ENCODE measurements at places on chromosomes 2 and 18. TPM values are rescaled to one million over a fixed set of nuclear protein-coding genes. Genes with fewer than 3 reads are reported as not detected.

Gene TRIB2
- 51.3 TPM for total RNA-seq

DNA sequence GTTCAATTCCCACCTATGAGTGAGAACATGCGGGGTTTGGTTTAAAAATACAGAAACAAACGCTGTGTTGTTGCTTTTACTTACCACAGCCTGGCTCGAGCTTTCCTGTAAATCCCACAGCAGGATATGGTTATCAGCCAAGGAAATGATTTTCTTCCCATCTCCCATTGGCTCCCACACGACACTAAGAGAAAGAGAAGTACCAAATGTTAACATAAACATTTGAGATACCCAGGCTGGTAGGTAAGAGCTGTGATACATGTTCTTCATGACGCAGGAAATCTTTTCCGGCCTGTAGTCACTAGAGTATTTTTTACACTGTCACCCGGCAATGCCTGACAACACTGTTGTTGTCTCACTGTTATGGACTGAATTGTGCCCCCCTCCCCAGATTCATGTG lies 163.6 kb downstream of the EIPR1 start:
- no peak for DNase-seq

DNA sequence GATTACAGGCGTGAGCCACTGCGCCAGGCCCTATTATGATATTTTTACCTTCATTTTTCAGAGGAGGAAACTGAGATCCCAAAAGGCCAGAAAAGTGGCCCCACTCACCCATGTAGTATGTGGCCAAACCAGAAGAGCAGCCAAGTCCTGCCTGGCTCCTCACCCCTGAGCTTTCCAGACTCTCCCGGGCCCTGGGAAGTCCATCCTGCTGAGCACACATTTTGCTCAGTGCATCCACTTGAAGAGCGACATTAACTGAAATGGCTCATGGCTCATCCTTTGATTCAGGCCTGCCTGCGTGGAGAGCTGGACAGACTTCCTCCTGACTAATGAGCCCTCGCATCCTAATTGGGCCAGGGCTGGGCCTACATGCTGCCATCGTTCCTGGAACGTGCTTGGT lies 9.5 kb upstream of the NGEF start:
- no peak for DNase-seq

DNA sequence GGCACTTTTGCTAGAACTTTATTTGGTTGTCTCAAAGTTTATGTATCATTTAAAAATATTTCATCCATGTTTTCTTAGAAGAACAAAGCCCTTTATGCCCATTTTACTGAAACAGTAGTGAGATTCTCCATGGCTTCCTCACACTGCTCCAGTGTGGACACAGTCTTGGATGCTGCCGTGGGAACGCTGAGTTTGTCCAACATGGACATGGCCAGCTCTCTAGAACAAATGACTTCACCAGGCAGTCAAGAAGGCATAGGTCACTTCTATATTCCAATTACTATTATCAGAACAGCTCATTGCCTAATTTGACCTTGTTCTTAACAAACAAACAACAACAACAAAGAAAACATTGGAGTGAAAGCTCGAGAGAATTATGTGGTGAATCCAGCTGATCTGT lies 414.1 kb upstream of the ID2 start:
- no peak for DNase-seq

- no peak for DNase-seq
Measured at GRCh38 chr2:238998801-238999200, 150.9 kb downstream of the TWIST2 start.

- DNase-seq: no peak
Measured at GRCh38 chr2:41775366-41776025, 272.3 kb upstream of the PKDCC start.

- no peak for DNase-seq
Measured at GRCh38 chr18:74153377-74153776, 5.1 kb downstream of the TIMM21 start.

Measured in urinary bladder (tissue), 4 donors.